K562 (cell line): ENCODE measurements at places on chromosomes 13 and 19. TPM values are rescaled to one million over a fixed set of nuclear protein-coding genes. Genes with fewer than 3 reads are reported as not detected.

- DNase-seq, result no peak
Measured at GRCh38 chr13:24230428-24231072, 70.0 kb downstream of the SPATA13 start.

The DIRAS1 gene
- total RNA-seq, result 12.0 and 12.8 TPM in 2 replicates

DNA sequence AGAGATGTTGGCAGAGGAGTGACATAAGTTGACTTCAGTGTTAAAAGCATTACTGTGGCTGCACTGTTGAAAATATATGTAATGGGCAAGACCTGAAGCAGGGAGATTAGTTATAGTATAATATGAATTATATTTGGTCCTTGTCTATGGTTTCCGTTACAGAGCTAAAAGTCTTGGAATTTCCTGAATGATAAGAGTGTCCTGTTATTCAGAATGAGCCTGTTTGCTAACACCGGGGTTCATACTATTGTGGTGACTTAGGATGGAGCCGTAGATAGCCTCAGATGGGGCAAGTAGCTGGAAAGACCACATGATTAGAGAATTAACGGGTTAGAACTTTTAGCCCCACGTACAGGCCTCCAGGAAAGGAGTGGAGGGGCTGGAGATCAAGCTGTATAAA, 5.7 kb downstream of the USPL1 start:
- DNase-seq, result no peak

DNA sequence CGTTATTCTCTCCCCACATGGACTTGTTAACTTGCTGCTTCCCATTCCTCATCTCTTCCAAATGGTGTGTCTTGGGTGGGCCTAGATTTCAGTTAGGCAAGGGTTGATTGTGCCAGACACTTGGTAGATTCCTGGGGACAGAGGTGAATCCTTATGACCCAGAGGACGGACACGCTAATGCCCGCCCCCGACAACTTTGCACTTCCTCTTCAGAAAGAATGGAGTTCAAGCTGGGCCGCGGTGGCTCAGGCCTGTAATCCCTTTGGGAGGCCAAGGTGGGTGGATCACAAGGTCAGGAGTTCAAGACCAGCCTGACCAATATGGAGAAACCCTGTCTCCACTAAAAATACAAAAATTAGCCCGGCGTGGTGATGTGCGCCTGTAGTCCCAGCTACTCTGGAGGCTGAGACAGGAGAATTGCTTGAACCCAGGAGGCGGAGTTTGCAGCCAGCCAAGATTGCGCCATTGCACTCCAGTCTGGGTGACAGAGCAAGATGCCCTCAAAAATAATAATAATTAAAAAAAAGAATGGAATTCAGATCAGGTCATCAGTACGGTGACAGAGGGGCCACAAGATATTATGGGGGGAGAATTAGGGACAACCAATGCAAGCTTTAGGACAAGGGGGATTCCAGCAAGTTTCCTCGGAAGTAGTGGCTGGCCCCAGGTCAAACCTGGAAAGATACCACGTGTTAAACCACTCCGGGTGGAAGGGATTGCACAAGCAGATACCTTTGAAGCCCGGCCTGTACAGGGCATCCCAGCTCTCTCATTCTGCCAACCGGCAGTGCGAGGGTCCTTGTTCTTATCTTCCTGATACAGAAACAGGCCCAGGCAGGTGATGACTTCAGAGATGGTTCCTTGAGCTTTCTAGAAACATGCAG, 2.7 kb downstream of the MYO9B start:
- DNase-seq, result no peak

GRCh38 chr13:32811297-32811800, 204.9 kb upstream of the KL start:
- DNase-seq, result no peak

DNA sequence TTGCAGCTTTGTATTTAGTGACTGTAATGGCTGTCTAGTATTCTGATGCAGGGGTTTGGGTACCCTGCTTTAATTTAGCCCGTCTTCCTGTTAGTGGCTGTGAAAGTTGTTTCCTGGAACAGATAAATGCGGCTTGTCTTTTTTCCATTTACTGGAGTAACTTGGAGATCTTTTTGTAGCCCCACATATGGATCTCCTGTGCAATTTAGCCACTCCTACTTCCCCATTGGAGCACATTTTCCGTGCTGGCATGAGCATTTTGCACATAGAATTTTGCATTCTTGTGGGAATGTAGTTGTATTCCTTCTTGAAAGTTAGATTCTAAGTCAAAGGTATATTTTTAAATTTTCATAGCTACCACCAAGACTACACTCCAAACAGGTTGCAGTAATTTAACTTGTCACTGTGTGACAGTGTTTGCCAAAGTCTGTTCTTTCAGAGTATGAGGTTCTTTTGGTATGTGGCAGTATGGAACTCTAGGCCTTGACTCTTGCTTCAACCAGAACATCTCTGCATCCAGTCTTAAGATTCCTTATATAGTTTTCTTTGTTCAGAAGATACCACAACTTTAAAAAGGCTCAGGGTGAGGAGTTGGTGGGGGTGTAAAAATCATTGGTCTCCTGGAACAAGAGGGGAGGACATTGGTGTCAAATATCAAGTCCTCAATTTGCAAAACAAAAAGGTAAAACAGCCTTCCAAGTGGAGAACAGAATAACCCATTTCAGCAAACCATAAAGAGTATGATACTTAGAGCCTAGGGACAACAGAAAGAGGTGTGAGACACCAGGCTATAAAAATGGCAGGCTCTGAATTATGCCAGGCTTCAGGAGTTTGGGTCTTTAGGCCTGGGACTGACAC, 21.1 kb upstream of the CCDC97 start:
- no peak for DNase-seq

DNA sequence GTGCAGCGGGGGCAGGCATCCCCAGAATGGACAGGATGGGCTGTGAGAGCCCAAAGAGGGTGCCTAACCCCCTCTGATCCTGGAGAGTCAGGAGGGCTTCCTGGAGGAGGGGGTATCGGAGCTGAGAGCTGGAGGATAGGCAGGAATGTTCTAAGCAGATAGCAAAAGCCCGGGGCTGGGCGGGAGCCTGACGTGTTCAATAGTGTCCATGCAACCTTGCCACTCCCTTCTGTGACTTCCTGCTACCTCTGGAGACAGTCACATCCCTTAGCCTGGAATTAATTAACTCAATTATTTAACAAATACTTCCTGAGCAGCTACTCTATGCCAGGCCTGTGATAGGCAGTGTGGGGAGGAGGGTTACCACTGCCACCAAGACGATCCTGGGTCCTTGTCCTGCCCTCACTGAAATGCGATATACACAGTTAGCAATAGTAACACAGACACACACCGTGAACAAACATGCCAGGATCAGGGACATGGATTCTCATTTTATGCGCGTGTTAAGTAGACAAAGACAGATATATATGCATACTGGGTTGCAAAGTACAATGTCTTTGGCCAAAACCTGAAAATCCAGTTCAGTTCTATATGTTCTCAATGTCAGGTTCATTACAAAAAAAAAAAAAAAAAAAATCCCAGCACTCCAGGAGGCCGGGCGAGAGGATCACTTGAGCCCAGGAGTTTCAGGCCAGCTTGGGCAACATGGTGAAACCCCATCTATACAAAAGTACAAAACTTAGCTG, 10.7 kb downstream of the AP2S1 start:
- no peak for DNase-seq
